ENCODE measurements at places on chromosomes 1 and 21.

GRCh38 chr1:50724626-50725286, 235.3 kb downstream of the FAF1 start:
- DNase-seq = no peak

GRCh38 chr1:92419642-92420041, 67.1 kb downstream of the GFI1 start:
- no peak for DNase-seq

- no peak for DNase-seq
These were observed 6.1 kb upstream of the RIPPLY3 start for GRCh38 chr21:37000381-37000780.

GRCh38 chr1:168470901-168471431, 72.8 kb downstream of the XCL2 start:
- DNase-seq = peak; percentile 92

DNA sequence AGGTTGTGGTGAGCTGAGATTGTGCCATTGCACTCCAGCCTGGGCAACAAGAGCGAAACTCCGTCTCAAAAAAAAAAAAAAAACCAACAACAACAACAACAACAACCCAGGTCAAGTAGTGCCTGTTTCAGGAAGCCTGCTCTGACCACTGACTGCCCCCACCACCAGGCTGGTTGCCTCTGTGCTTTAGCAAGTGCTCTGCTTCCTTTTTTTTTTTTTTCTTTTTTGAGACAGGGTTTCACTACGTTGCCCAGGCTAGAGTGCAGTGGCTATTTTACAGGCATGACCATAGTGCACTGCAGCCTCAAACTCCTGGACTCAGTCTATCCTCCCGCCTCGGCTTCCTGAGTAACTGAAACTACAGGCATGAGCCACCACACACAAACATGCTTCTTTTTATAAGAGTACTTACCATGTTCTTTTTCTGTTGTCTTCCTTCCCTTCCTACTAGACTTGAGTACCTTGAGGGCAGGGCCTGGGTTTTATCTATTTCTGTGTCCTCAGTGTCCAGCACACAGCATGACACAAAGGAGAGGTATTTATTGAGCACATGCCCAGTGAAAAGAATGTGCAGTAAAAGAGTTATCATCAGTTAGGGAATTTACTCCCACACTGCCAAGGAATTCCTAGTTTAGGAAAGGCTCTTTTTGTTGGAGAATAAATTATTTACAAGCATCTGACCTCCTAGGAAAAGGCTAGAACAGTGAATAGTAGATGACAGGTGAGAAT, 9.9 kb upstream of the COA7 start:
- no peak for DNase-seq

Measured in HFF-Myc (cell line).